ENCODE measurements at places on chromosomes 2 and 18. TPM values are rescaled to one million over a fixed set of nuclear protein-coding genes. Genes with fewer than 3 reads are reported as not detected.
A peak's percentile ranks its signal among the peaks of the same experiment; 100 is the strongest.

The COL4A4 gene
- total RNA-seq, result 34.0 TPM

The IL1A gene
- 0.56 TPM for total RNA-seq

The TNFAIP6 gene
- total RNA-seq, result 6.9 TPM

DNA sequence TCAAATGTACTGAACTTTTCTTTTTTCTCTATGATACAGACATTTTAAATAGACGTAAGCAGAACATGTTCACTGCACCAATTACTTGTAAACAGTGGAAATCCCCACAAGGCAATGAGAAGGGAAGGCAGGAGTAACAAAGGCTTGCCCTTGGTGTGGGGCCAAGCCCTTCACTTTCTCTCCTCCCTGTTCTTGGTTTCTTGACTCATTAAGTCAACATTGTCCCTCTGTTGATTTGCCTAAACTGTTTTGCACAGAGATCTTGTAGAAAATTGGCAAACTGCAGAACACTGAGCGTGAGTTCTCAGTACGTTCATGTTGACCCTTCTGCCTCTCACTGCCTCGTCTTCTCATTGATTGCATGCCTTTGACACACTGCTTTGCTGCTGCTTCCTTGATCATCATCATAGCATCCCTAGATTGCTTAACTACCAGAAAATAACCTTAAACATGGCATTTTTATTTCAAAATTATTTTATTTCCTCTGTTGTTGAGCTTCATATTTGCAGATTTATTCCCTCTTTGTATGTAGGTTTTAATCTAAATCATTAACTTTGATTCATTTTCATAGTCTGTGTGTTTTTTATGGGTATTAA lies 257.7 kb downstream of the PTGR3 start:
- no peak for DNase-seq
- H3K27me3 ChIP-seq, result no peaks in the 10 kb centered on the region
- peak overlapping the region; percentile 28 for H3K4me3 ChIP-seq
- H3K36me3 ChIP-seq, result no peaks in the 10 kb centered on the region

GRCh38 chr2:169828141-169828811 lies 1.0 kb downstream of the UBR3 start:
- peak overlapping the region; percentile 88 for H3K27ac ChIP-seq
- H3K4me1 ChIP-seq, result peaks cover 46% of the 10 kb centered on the region
- DNase-seq, result no peak
- peak overlapping the region; percentile 99 for H3K4me3 ChIP-seq

DNA sequence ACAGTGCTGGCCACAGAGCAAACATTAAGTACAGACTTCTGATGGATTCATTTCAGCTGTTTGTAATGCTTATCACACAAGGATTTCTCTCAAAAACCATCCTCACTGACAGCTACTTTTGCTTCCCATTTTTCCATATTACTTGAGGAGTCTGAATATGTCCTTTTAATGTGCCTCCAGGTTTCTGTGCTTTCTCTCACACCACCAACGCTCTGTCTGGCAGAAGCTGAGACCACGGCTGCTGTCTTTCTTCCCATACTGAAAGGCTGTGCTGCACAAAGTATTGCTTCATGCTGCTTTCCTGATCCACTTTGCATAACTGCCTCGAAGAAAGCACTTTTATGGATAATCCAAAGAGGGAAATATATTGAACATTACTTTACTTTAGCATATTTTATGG lies 312.1 kb upstream of the ZEB2 start:
- H3K4me3 ChIP-seq, result no peak overlapping the region
- H3K27me3 ChIP-seq, result no peaks in the 10 kb centered on the region
- no peak overlapping the region for H3K27ac ChIP-seq
- peaks cover 10% of the 10 kb centered on the region for H3K4me1 ChIP-seq
- no peak for DNase-seq
